ENCODE measurements at places on chromosomes 16 and 17.

GRCh38 chr16:67734731-67735201 is 15.7 kb upstream of the GFOD2 start:
- no peak for DNase-seq

DNA sequence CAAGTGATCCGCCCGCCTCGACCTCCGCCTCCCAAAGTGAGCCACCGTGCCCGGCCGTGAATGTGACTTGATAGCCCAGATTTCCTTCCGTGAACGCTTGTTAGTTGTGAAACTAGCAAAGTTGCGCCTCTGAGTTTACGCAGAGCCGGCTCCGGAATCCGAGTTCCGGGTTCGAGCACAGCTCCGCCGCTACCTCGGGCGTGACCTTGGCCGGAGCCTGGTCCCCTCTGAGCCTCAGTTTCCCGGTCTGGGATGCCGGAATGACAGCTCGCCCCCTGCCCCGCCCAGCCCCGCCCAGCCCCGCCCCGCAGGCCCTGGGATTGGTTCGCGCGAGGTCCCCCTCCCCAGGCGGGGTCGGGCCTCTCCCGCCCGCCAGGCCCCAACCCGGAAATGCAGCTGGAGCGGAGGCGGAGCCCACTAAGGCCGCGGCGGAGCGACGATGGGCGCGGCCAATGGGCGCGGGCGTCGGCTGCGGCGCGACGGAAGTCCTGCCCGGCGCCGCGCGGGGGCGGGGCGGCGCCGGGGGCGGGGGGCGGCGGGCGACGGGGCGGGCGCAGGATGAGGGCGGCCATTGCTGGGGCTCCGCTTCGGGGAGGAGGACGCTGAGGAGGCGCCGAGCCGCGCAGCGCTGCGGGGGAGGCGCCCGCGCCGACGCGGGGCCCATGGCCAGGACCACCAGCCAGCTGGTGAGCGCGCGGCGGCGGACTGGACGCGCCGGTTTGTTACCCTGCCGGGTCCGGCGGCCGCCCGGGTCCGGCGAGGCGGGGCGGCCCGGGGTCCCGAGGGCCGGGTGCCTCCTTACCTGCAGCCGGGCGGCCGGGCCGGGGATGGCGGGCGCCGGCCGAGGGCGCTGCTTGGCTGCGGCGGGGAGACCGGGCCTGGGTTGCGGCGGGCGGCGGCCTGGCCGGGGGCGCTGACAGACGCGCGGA is at the start of gene PDPK1:
TSS of gene PDPK1 (plus strand) at position 571 of the 929 bp plus-strand sequence. CDS start at position 663, 92 bp downstream.
- peak; percentile 93 for DNase-seq

DNA sequence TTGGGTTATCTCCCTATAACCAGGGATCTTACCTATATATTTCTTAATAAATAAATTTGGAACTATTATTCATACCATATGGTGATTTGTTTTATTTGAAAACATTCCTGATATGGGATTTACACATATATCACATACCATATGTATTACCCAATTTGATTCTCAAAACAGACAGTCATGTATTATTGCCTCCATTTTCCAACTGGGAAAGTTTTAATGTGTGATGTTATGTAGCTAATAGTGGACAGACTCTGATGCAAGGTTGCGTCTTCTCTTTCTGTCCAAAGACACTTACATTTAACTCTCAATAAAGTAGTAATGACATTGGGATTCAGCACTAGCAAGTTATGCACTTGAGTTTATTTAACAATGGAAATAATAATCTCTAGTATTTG is 1.1 kb downstream of the KRTAP9-9 start:
- no peak for DNase-seq

DNA sequence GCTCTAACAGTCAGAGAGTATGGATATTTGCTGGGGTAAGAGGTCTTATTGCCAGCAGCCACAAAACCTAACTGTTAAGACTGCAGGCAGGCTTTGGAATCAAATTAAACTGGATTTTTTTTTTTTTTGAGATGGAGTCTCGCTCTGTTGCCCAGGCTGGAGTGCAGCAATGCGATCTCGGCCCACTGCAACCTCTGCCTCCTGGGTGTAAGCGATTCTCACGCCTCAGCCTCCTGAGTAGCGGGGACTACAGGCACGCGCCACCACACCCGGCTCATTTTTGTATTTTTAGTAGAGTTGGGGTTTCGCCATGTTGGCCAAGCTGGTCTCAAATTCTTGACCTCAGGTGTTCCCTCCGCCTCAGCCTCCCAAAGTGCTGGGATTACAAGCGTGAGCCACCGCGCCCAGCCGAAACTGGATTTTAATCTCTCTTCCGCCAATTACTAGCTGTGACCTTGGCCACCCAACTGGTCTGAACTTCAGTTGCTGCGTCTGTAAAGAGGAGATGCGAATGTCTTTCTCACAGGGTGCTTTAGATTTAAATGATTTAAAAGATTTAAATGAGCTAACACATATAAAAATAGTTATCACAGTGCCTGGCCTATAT is 842 bp downstream of the MRPL10 start:
- no peak for DNase-seq

DNA sequence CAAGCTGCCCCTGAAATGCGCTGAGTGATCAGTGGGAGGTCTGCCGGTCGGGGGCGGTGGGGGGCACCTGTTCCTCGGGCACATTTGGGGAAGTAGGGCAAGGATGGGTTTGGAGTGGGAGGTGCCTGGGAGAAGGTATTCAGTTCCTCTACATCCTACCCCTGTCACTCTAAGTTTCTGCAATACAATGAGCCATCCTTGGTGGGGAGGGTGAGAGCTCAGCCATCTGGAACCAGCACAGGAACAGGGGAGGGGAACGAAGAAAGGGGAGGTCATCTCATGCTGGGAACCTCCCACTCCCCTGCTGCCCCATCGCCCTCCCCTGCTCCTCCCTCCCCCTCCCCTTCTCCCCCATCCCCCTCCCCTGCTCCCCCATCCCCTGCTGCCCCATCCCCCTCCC is 4.2 kb downstream of the DPH1 start:
- DNase-seq, result no peak

DNA sequence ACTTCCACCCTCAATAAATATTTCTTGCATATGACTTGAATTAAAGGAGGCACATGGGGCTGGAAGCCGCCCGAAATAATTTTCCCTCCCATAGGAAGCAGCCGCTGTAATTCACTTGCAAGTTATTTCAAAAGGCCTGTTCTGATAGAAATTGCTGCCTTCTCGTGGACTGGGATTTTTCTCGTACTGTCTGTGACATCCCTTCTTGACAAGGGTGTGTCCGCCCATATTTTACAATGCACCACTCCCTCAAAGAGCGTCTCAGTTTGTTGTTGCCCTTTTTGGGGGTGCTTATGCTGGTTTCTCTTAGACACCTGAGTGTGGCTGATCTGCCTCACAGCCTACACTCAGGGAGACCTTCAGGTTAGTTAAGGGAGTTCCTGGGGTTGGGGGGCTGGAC is 160.0 kb downstream of the MSI2 start:
- no peak for DNase-seq

DNA sequence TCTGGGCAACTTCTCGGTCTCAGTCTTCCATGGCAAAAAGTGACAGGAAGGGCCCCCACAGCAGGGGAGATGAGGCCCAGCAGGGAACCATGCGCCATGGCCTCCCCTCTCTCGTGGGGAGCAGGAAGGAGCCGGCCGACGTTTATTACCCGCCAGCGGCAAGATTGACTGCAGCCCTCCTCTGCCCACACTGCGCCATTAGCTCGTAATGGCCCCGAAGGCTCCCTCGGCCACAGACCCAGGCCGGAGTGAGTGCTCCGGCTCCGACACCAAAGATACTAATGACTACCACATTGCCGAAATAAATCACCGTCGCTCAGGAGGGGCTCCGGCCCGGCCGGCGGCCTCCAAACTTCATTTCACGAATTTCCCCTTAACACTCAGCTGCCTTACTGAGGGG is 226.9 kb downstream of the C16orf78 start:
- no peak for DNase-seq

DNA sequence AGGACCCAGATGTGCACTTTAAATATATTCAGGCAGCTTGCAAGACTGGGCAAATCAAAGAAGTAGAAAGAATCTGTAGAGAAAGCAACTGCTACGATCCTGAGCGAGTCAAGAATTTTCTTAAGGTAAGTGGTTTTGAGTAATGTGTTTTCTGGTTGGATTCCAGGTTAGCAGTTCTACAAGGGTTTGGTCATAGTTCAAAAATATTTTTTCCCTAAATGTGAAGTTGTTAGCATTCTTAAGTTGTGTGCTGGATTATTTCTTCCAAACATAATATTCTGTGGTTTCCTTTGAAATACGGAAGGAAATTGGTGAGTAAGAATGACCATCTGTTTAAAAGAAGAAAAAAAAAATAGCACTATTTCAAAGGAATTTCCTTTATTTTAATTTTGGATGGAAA is 38.4 kb downstream of the PTRH2 start:
- DNase-seq, result peak; percentile 80

GRCh38 chr16:76535-77272 is 1.3 kb upstream of the MPG start:
- DNase-seq, result peak; percentile 52

DNA sequence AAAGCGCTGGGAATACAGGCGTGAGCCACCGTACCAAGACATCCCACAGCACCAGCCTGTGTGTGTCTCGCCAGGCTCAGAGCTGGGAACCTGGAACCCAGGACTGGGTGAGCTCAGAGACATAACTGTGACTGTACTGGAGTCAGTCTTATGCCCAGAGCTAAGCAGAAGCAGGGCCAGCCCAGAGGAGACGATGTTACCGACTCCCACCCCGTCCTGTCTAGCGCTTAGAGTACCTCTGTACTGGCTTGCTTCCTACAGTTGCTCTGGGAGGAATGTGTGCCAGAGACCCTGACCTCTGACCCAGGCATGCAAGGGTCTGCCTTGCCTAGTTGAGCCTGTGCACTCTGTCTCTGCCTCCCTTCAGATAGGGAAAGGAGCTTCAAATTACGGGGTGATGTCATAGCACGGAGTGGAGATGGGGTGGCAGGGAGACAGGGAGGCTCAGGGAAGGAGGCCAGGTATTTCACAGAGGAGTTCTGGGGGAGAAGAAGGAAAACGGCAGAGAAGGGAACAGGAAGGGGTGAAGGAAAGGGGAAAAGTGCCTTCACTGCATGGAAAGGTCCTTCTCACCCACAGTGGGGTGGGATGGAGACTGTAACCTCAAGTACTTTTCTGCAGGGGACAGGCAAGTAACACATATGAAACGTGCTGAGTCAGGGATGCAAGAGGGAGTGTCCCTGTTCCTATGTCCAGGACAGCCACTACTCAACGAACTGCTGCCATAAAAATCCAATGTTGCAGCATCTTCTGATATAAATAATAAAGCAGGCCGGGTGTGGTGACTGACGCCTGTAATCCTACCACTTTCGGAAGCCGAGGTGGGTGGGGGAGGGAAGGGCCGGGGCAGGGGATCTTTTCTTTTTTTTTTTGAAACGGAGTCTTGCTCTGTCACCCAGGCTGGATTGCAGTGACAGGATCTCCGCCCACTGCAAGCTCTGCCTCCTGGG is 5.8 kb upstream of the ARMC5 start:
- peak; percentile 31 for DNase-seq

DNA sequence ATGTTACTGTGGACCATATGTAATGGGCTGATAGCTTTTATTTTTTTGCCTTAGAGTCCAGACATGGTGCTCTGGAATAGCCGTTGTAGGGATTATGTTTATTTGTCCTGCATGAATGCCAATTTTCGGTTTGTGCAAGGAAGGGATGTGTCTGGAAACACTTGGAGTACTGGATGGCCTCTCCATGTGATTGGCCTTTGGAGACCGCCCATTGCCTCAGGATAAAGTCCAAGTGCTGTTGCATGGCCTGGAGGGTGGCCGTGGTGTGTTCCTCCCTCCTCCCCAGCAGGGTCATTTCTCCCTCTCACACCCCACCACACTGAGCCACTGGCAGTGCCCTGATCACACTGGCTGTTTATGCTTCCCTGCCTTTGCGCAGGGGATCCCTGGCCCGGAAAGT is 93.9 kb downstream of the MSI2 start:
- DNase-seq, result no peak

DNA sequence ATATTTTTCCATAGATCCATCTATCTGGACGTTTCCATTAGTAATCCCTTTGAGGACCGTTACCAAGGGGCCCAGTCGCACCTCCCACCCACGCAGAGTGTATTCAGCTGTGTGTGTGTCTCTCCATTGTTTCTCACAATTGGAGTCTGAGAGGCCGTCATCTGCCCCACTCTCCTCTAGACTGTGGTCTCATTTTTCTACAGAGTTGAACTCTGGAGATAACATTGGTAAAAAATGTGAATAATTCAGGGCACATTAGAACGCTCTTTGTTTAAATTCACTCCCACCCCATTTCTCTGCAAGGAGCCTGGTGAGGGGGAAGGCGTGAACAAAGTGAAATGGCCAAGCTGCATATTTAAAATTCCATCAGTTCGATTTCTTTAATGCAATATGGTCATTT is 333.1 kb upstream of the MAF start:
- no peak for DNase-seq

DNA sequence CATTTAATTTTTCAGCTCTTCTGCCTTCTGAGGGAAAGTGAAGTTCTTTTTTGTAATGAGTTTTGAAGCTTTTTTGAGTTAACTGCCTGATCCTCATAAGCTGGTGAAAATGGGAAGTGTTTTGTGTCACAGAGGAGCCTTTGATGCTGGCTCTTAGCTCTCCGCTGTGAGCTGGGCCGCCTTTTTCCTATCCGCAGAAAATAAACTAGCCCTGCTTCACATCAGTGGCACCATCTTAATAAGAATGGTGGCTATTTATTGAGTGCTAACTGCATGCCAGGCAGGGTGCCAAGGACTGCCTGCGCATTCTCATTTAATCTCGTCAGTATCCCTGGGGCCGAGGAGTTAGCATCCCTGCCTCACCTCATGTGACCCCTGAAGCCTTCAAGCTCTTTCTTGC is 309.0 kb downstream of the CPPED1 start:
- no peak for DNase-seq

DNA sequence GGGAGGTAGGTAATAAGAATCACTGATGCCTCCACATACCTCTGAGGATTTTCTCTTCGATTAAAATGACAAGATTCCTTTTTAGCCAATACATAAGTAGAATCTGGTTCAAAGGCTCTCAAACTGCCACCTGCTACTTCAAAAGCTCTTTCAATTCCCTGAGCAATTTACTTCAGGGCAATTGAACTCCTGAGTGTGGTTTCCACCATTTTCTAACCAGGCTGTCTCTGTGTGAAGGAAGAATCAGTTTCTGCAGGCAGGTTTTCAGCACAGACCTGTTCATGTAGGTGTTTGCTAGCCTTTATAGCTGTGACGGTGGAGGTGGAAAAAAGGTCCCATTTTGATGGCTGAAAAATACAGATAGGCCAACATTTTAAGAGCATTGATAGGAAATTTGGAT is 18.2 kb upstream of the HS3ST3B1 start:
- no peak for DNase-seq
